Hair follicular keratinocyte (primary cell): ENCODE measurements at places on chromosomes 12 and 14. TPM values are rescaled to one million over a fixed set of nuclear protein-coding genes. Genes with fewer than 3 reads are reported as not detected.

RHEBL1 gene
- 2.1 and 3.9 TPM in 2 replicates for total RNA-seq

MYBPC1 gene
- total RNA-seq, result not detected in 2 replicates

POTEM gene
- total RNA-seq, result not detected in 2 replicates

RDH5 gene
- total RNA-seq, result 2.2 TPM in 1 of 2 replicates, not detected in the other

DAO gene
- total RNA-seq, result not detected in 2 replicates

PSMB11 gene
- total RNA-seq, result not detected in 2 replicates

CCDC175 gene
- total RNA-seq, result not detected in 2 replicates

SIX1 gene
- total RNA-seq, result 0.15 TPM in 1 of 2 replicates, not detected in the other

ZFHX2 gene
- total RNA-seq, result 0.23 TPM in 1 of 2 replicates, not detected in the other

KCNMB4 gene
- total RNA-seq, result 0.19 and 0.31 TPM in 2 replicates

SUSD6 gene
- 13.4 and 26.5 TPM in 2 replicates for total RNA-seq

AQP6 gene
- 0.47 TPM in 1 of 2 replicates, not detected in the other for total RNA-seq

SERPINA10 gene
- total RNA-seq, result not detected in 2 replicates

OR6C2 gene
- not detected in 2 replicates for total RNA-seq

MRPL42 gene
- 45.2 and 72.4 TPM in 2 replicates for total RNA-seq

TSHR gene
- not detected in 2 replicates for total RNA-seq

NRDE2 gene
- 4.5 and 5.6 TPM in 2 replicates for total RNA-seq

CLMN gene
- total RNA-seq, result 6.7 and 6.9 TPM in 2 replicates

KCNJ8 gene
- not detected in 2 replicates for total RNA-seq

FOXG1 gene
- total RNA-seq, result not detected in 2 replicates

TPPP2 gene
- not detected in 2 replicates for total RNA-seq

CRIP1 gene
- 0.16 TPM in 1 of 2 replicates, not detected in the other for total RNA-seq

KRT83 gene
- total RNA-seq, result not detected in 2 replicates

TMTC2 gene
- total RNA-seq, result 2.4 and 3.1 TPM in 2 replicates

ADGRD1 gene
- not detected in 2 replicates for total RNA-seq

MANSC1 gene
- 4.6 and 5.2 TPM in 2 replicates for total RNA-seq

DHRS7 gene
- total RNA-seq, result 116 and 162 TPM in 2 replicates

NACA gene
- 1,247 and 1,341 TPM in 2 replicates for total RNA-seq

RASSF9 gene
- 2.7 and 4.0 TPM in 2 replicates for total RNA-seq

FSCB gene
- not detected in 2 replicates for total RNA-seq

PIK3C2G gene
- 2.2 and 7.7 TPM in 2 replicates for total RNA-seq

DPY19L2 gene
- 0.70 and 2.9 TPM in 2 replicates for total RNA-seq

DHH gene
- total RNA-seq, result not detected in 2 replicates

KLRC2 gene
- not detected in 2 replicates for total RNA-seq

SP1 gene
- total RNA-seq, result 27.3 and 31.1 TPM in 2 replicates

ANO4 gene
- 6.5 and 9.7 TPM in 2 replicates for total RNA-seq

CEBPE gene
- not detected in 2 replicates for total RNA-seq

KRT86 gene
- 0.08 TPM in 1 of 2 replicates, not detected in the other for total RNA-seq

SLC25A47 gene
- not detected in 2 replicates for total RNA-seq

ACOT6 gene
- not detected in 2 replicates for total RNA-seq

GALNT16 gene
- not detected in 2 replicates for total RNA-seq

CMTM5 gene
- not detected in 2 replicates for total RNA-seq

EFS gene
- total RNA-seq, result 8.2 and 10.1 TPM in 2 replicates

CCDC38 gene
- not detected in 2 replicates for total RNA-seq

RTL1 gene
- not detected in 2 replicates for total RNA-seq

COA8 gene
- total RNA-seq, result 32.3 and 43.2 TPM in 2 replicates

IGFBP6 gene
- total RNA-seq, result 93.5 and 128 TPM in 2 replicates

BHLHE41 gene
- total RNA-seq, result 0.19 and 2.7 TPM in 2 replicates

DIO3 gene
- total RNA-seq, result not detected in 2 replicates

PTPRR gene
- not detected in 2 replicates for total RNA-seq

PARPBP gene
- 7.8 and 14.8 TPM in 2 replicates for total RNA-seq

KRT85 gene
- not detected in 2 replicates for total RNA-seq

ACOT2 gene
- total RNA-seq, result 8.1 and 12.5 TPM in 2 replicates

PTPN6 gene
- 20.9 and 24.3 TPM in 2 replicates for total RNA-seq

KRT3 gene
- total RNA-seq, result not detected in 2 replicates
